ENCODE measurements at places on chromosomes 5 and 9.

GRCh38 chr5:157785801-157786200 lies 42.3 kb downstream of the LSM11 start:
- no peak for DNase-seq

DNA sequence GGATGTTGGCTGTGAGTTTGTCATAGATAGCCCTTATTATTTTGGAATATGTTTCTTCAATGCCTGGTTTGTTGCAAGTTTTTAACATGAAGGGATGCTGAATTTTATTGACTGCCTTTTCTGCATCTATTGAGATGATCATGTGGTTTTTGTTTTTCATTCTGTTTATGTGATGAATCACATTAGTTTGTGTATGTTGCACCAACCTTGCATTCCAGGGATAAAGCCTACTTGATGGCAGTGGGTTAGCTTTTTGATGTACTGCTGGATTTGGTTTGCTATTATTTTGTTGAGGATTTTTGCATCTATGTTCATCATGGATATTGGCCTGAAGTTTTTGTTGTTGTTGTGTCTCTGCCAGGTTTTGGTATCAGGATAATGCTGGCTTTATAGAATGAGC lies 225.6 kb downstream of the PCSK1 start:
- DNase-seq, result no peak

GRCh38 chr5:113264046-113264445 lies 170.7 kb downstream of the TSSK1B start:
- no peak for DNase-seq

DNA sequence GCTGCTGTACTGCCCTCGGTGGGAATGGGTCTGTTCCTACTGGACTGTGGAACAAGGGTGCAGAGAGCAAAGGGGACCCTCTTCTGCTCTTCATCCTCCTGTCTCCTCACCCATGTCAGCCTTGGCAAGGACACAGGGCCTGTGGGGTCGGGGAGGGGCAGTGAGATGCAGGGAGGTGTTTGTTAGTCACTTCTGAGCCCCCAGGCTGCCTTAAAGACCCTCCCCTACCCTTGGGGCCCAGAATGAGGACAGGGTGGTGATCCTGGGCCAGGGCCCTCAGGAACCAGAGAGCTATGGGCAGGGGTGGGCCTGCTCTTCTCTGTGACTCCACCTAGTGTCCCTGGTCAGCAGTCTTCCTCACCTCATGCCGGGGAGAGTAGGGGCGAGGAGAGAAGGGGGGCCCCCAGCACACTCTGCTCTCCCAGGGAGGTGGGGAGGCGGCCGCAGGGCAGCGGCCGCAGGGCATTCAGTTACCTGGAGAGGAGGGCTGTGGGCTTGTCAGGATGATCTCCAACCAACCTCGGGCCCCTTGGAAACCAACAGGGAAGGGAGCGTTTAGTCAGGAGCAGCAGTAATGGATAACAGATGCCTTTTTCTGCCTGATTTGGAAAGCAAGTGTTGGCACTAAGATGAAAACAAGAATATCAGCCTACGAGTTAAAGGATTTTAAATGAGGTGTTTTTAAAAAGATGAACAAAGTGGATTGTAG lies 62.0 kb upstream of the GARNL3 start:
- DNase-seq, result no peak

DNA sequence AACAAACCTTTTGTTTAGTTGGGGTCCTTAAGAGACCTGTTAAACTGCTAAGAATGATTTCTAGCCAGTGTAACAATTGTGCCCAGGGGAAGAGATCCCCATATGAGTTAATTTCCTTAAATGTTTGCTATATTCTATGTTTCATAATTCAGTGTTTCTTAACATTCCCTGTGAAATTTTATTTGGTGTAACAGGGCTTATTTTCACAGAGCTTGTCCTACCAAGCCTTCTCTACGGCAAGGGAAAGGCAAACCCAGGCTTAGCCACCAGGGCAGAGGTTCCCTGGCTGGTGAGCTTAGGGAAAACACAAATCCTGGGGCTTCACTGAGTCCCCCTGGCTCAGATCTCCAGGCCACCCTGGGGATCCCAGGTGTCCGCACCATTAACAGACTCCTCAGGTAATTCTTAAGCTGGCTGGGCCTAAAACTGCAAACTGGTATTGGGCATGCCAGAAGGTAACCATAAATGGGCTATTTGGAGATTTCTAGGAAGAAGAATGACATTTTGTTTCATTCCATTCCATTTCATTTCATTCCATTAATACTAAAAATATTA lies 17.0 kb upstream of the LCP2 start:
- DNase-seq, result no peak

- no peak for DNase-seq
Measured at GRCh38 chr5:2744485-2744884, 7.0 kb downstream of the IRX2 start.

GRCh38 chr9:38451162-38451561 lies 26.9 kb upstream of the IGFBPL1 start:
- DNase-seq, result no peak

- no peak for DNase-seq
Measured at GRCh38 chr5:73304381-73304780, 131.4 kb downstream of the TMEM174 start.

DNA sequence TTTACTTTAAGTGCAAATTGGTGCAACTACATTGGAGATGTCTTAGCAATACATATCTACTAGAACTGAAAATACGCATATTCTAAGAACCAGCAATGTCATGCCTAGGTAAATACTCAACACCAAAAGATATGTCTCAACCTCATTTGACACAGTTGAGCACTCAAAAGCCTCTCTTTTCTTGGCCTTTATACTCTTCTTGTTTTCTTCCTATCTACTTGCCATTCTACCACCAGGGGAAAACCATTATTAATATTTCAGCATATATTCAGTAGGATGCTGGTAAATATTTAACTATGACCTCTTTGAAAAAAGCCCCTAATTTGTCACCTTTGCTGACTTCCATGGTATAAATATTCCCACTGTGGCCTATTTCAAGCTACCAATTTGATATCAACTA lies 443.8 kb downstream of the LRRC70 start:
- DNase-seq, result no peak

- DNase-seq, result no peak
Measured at GRCh38 chr5:16550316-16550952, 66.4 kb downstream of the RETREG1 start.

DNA sequence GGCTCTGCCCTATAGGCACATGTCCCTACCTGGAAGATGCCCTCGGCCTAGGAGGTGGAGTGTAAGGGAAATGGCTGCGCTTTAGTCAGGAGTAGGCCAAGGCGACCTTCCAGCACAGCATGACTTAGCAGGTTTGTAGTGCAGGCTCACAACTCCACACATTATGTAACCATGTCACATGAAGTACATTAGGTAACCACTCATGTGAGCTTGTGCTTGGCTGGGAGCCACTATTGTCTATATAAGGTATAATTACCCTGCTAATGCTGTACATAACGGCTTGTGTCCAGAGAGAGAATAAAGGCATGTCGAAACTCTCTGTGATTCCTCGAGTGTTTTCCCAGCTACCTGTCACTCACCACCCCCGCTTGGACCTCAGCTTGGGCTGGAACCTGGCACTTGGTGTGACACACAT lies 74.9 kb downstream of the CAMK4 start:
- no peak for DNase-seq

- no peak for DNase-seq
Measured at GRCh38 chr9:129291041-129291501, 113.0 kb upstream of the IER5L start.

DNA sequence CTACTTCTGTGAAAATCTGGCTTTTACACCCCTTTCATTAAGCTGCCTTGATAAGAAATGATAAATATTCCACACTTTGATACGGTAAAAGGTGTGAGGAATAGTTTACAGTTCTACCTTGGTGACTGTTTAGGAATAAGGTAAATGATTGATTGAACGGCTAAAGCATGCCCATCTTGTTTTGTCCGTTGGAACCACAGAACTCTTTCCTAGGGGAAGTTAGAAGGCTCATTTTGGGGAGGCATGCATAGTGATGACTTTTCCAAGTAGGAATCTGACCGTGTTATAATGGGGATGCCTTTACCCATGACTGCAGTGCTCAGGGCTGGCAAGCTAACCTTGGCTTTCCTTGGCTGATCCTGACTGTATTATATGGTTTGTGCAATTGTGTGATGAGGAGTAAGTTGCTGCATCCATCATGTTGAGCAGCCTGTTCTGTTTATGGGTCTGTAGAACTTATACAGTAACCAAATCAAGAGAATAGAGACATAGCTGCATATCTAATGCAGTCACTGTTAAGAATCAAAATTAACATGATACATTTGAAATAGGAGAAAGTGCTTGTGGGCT lies 24.5 kb downstream of the PCSK5 start:
- DNase-seq, result no peak

- no peak for DNase-seq
Measured at GRCh38 chr9:126927419-126927818, 12.8 kb downstream of the RALGPS1 start.

GRCh38 chr9:26833792-26834191 lies 58.8 kb downstream of the CAAP1 start:
- DNase-seq, result no peak

GRCh38 chr9:5515261-5515650 lies 4.9 kb downstream of the PDCD1LG2 start:
- DNase-seq, result no peak

DNA sequence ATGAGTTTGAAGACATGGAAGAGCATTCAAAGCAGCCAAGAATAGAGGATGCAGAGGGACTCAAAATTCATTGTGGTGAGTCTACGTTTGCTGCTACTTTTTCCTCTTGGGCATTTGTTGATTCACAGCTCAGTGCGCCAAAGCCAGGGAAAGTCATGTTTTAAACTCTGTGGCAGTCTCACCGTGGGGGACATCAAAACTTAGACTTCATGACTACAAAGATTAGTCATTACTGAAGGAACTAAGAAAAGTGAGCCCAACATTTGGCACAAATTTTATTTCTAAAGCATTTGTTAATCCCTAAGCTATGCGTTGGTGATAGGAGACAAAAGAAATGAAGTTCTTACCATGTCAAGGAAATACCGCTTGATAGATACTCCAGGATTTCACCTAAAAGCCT lies 73.7 kb upstream of the MTAP start:
- DNase-seq, result no peak

DNA sequence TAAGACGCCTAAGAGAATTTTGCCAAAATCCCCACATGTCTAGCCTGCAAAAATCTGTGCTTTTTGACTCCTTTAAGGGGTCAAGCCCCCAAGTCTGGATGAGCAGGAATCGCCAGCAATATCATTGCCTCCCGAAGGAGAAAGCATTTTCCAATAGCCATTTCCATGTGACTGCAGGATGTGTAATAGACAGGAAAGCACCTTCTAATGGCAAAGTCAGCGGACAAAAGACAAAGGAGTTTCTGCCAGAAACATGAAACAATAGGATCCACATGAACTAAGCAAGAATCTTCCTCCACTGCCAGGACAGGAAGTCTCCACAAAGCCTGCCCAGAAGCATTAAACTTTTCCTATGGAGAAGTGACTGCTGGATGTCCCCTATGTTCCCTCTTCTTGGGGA lies 177.1 kb upstream of the PCSK5 start:
- no peak for DNase-seq

DNA sequence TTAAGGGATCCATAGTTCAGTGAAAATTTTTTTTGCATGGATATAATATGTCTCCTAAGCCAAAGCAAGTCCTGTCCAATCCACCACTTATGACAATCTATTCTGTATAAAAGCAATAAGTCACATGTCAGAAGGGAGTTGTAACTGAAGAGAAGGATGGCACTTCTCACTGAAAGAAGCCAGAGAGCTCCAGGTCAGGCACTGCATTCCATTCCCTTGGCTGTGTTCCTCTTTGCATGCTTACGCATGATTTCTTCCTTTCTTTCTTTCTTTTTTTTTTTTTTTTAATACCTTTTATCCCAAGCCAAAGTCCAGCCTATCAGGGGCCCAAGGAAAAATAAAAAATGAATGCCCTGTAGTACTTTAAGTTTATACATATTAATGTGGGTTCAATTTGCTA lies 39.8 kb downstream of the MAMDC2 start:
- DNase-seq, result no peak

DNA sequence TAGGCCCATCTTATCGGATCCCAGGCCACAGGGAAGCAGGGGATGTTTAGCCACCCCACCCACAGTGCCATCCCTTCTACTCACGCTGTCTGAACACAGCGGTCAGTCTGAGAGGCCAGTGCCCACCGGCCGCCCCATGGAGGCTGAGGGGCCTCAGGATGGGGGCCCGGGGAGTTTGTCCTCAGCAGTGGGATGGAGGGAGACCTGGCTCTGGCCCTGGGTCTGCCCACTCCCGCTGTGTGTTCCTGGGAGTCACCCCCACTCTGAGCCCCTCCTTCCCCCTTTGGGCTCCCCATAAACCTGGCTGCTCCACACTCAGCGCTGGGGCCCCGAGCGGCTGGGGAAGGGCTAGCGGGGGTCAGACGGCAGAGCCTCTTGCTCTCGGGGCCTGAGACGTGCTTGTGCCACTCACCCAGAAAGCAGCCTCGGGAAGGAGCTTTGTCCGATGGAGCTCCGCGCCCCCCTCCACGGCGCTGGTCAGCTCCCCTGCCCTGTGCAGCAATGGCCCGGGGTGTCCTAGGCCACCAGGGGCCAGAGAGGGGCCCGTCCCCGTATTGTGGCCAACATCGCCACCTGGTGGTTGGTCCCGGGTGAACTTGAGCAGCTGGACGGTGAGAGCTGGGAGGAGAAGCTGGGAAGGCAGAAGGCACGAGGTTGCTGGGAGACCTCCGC lies 10.9 kb upstream of the LAMC3 start:
- peak; percentile 39 for DNase-seq

GRCh38 chr9:385818-386398 lies 171.2 kb downstream of the DOCK8 start:
- DNase-seq, result peak; percentile 55

DNA sequence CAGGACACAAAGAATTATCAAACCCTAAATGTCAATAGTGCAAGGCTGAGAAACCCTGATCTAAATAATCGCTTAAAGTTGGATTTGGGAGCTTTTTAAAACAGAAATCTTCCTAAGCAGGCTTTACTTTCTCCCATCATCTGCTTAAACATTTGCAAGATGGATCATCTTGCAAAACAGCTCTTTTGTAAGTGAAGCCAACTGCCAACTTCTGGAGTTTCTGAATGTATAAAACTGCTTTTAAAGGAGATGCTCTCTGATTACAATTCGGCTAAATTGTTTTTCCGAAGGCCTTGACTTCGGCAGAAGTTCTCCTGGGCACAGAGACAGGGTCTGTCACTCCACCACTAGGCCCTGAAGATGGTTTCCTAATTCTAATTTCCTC lies 1.3 kb downstream of the PTPN3 start:
- DNase-seq, result no peak

GRCh38 chr9:95095641-95096355 lies 221.7 kb downstream of the FANCC start:
- no peak for DNase-seq

GRCh38 chr9:6234014-6234413 lies 18.4 kb downstream of the IL33 start:
- no peak for DNase-seq

GRCh38 chr5:154606246-154606645 lies 128.2 kb upstream of the HAND1 start:
- DNase-seq, result no peak

- DNase-seq, result no peak
Measured at GRCh38 chr5:133336121-133336968, 276.0 kb downstream of the FSTL4 start.

- no peak for DNase-seq
Measured at GRCh38 chr5:82097-82496, 9.9 kb upstream of the PLEKHG4B start.

GRCh38 chr9:1429297-1429696 lies 379.1 kb downstream of the DMRT2 start:
- DNase-seq, result no peak

GRCh38 chr5:112546946-112547592 lies 128.0 kb upstream of the EPB41L4A start:
- DNase-seq, result no peak

- no peak for DNase-seq
Measured at GRCh38 chr5:140801494-140801841, 611 bp downstream of the PCDHA3 start.

Measured in hypothalamus (tissue), 51 donors.